CD14-positive monocyte (primary cell): ENCODE measurements at places on chromosomes 2 and 18.

GRCh38 chr2:75428060-75428459, 132.7 kb downstream of the EVA1A start:
- DNase-seq = no peak

DNA sequence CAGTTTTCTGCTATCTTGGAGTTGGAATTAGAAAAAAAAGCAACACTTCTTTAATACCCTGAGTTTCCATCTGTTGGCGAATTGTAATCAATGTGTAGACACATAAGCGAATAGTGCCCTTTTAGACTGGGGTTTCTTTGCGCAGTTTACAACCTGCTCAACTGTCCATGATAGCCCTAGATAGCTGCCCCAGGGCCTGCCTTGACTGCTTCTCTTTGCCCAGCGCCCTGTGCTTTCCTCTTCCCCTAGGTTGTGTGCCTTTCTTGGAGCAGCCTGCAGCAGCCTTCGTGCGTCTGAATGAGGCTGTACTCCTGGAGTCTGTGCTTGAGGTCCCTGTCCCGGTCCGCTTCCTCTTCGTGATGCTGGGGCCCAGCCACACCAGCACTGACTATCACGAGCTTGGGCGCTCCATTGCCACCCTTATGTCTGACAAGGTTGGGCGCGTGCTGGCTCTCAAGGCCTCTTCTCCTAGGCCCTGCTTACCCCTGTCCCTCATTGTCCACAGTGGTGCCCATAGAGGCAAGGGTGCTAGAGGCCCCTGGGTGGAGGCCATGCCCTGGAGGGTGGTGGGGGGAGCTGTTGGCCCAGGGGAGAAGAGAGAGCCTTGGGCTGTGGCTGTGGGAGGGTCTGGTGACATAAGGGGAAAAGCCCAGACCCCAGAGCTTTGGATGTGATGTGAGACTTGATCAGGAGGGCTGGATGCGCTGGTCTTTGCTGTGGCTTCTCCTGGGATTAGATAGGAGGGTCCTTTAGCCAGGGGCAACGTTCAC, 6.9 kb downstream of the SLC4A3 start:
- no peak for DNase-seq

DNA sequence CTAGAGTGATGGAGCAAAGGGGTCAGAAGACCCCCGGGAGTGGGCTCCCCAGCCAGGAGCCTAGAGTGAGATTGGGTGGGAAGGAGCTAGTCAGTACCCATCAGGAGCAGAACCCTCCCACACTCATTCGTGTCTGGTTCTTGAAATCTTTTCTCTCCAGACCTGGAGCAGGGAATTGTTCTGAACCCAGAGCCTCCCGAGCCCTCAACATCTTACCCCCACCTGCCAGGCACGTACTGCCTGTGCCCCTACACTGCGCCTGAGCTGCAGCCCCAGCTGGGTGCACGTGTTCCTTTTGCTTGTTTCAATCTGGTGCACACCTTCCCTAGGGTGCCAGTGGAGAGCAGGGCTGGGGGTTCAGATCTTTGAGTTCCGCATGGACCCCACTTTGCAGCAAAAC, 52.6 kb downstream of the BCL2L11 start:
- DNase-seq = no peak

DNA sequence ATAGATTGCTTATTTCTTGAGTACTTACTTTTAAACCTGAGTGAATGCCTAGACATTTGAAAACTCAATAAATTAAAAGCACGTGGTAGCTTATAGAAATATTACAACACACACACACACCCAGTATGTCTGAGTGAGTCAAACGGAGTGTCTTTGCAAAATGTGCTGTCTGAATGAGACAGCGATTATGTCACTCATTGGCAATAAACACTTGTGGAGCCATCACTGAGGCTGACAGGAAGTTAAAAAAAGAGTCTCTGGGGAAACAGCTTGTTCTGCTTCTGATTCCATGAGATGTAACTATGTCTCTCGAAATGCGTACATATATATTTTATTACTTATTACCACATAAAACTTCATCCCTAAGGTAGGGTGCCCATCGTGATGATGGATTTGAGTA, 22.3 kb upstream of the VPS4B start:
- peak; percentile 97 for DNase-seq

- DNase-seq = no peak
Observed at GRCh38 chr2:229153951-229154350, 117.1 kb downstream of the PID1 start.
